ENCODE measurements at places on chromosomes 6 and 20.

- no peak for DNase-seq
These were observed 46.7 kb downstream of the SNX9 start for GRCh38 chr6:157869673-157870302.

DNA sequence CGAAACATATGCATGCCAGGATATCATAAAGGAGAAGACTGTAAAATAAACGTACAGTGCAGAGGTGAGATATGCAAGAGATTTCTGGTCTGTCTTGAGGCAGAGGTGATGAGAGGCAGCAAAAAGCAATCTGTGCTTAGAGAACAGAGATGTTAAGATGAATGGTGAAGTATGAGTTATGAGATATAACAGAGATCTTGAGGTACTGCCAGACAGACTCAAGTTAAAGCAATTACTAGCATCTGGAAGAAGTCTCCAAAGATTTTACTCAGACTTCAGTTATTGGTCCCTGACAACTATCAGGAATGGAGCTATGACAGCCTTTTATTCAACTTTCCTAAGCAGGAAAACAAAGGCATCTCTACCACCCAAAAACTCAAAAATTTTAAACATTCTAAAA lies 122.8 kb upstream of the DST start:
- no peak for DNase-seq

GRCh38 chr6:74892091-74892490 lies 313.8 kb downstream of the COL12A1 start:
- DNase-seq = no peak

DNA sequence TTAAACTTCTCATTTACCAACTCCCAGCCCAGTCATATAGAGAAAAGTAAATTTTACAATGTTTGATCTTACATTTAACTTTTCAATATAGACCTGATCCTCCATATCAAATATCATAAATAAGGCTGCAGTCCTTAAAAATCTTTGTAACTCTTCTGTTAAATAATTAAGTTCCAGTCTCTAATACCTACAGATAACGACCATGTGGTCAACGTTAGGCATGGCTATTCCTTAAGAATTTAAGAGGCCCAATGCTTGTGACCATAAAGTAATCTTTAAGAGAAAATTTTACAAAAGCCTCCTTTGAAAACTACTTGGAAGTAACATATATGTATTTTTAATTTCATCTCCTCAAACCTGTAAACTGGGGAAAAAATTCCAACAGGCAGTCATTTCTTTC lies 1.6 kb downstream of the FBXO5 start:
- DNase-seq = no peak

DNA sequence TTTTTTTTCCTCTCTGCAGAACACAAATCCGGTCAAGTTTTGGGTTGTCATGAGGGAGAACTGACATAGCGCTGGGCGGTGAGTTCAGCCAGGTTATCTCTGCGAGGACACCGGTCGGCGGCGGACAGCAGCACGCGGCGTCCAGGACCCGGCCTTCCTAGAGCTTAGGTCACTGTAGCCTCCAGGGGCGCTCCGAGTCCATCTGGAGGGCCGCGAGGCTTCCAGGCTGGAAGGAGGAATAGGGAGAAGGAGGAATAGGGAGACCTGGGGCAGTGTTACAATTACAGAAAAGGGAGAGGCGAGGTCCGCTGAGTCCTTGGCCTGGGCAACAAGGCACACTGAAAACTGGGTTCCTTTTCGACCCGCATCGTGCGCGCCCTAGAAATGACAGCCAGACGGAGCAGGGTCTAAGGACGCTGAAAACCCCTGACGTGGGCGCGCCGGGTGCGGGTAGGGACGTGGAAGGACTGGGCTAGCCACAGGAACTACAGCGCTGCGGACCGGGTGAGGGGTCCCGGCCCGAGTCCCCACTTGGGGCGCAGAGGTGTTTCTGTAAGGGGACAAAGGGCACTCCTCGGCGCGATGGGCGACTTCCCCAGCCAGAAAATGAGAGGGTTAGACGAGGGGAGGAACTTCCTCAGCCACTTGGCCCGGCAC lies 536 bp upstream of the FNDC1 start:
- DNase-seq = no peak

DNA sequence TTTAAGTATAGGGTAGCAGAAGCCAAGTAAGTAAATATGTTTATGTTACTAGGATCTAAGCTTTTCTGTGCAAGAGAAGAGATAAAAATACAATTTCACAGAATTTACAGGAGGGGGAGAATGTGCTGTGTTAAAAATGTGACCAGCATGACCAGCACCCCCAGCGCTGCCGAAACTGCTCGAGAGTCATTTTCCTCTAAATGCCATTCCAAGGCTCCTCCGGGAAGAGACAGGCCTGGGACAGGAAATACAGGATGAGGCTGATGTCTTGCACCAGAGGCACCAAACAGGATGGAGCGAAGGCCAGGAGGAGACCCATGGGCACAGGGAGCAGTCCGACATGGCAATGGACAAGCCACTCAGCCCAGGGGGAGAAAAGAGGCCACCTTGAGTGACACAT lies 21.1 kb downstream of the TAF4 start:
- DNase-seq = no peak

GRCh38 chr20:6169251-6169650 lies 46.4 kb upstream of the FERMT1 start:
- peak; percentile 51 for DNase-seq

DNA sequence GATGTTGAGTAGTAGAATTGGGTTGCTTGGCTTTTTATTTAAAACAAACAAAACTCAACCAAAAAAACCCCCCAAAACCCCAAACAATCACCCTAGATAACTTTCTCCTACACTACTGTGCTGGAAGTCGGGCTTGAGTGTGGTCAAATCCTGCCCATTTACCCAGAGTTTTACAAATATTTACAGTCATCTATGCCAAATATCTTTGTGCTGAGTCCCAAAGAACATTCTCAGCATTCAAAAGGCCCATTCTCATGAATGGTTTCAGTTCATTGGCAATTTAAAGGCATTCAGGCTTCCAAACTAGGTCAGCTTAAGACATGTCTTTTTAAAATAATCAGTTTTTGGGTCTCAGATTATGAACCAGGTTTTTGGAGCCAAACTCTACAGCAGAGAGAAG lies 1.8 kb downstream of the RNF144B start:
- peak; percentile 47 for DNase-seq

- peak; percentile 18 for DNase-seq
These were observed 1.6 kb upstream of the HEY2 start for GRCh38 chr6:125747589-125748405.

DNA sequence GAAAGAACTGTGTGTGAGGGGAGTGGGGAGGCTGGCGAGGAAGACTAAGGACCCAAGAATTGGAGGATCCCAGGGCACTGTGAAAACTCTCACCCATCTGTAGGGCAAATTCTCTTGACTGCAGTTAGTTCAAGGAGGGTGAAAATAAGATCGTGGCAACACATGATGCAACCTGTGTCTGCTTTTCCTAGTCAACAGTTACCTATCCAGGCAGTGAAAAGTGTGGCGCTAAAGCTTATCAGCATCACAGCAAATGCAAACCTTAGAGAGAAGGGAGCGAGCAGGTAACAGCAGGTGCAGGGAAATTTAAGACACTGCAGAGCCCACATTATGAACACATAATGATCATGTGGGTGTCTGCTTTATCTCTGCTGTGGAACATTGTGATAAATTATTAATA lies 97.7 kb upstream of the SGK1 start:
- no peak for DNase-seq

GRCh38 chr6:5869676-5870075 lies 137.0 kb downstream of the NRN1 start:
- DNase-seq = no peak

GRCh38 chr20:45289942-45290676 lies 16.5 kb upstream of the RBPJL start:
- DNase-seq = no peak

GRCh38 chr6:11869672-11870340 lies 91.2 kb upstream of the ADTRP start:
- peak; percentile 17 for DNase-seq

- DNase-seq = peak; percentile 81
These were observed 65.4 kb upstream of the FBXL4 start for GRCh38 chr6:99013145-99013544.

DNA sequence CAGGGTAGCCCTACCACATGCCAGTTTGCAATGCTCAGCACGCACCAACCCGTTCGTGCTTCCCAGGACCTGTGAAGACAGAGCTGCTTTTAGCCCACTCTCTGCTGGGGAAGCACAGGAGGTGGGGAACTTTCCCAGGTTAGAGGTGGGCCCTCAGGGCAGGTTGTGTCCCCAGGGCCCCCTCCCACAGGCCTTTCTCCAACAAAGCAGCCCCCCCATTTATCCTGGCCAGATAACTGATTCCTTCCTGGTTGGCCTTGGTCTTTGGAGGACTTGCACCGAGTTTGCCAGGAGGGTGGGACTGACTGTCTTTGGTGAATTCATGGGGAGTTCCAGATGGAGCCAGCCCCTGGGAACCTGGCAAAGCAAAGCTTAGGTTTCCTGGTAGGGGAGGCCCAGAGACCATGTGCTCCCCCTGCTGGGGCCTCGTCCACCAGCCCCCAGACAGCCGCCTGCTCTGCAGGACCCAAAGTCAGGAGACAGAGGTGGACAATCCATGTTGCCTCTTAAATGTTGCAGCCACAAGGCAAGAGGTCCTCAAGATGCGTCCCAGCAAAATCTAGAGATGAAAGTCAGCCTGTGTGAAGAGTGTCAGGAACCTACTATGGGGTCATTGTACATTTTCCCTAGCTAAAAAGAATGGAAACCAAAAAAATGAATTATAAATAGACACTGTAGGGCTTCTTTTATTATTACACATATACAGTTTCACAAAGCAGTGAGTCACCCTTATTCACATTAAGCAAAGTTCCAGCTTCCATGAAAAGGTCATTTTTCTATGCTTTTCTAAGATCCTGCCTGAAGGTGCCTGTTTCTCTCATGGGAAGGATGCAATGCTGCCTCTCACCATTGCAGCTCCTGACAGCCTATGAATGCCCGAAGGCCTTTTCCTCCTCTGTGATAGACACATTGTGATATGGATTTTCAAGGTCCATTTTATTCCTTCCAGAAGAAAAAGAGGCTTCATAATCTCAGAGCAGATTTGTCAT lies 497.8 kb downstream of the PREX1 start:
- no peak for DNase-seq

DNA sequence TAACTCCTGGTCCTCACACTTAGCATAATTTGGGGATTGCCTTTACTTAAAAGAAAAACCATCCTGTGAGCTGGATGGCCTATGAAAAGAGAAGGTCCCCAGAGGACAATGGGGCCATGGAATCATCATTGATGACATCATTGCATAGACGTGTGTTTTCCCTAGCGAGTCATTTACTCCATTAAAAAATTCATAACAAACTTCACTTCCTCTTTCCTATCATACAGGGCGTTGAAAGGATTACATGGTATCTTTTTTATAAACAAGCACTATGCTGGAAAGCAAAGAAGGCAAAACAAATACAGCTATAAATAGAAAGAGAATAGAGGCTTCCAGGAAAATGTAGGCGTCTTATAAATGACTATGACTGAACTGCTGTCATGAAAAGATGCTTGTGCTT lies 11.3 kb upstream of the COL12A1 start:
- peak; percentile 20 for DNase-seq

DNA sequence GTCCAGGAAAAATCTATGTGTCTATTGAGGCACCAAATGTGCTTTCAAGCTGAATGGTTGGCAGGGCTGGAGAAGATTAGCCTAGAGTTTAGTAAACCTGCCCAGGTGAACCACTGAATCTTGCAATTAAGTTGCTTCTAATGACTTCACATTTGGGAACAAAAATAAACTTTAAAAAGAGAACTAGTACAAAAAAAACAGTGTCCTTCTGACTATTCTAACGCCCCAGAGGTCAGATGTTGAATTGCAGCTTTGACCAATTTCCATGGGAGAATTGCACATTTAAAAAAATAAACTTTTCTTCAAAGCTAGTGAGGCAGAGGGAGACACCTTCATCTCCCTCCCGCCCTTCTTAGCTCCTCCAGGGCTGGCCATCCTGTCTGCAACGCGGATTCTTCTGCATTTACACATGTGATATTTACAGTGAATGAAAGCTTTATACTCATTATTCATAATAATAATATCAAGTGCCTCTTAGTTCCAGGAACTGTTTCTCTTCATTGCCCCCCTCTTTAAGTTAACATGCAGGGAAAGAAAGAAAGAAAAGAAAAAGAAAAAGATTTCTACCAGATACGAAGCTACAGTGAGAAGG lies 270.2 kb downstream of the SMOC2 start:
- DNase-seq = no peak

DNA sequence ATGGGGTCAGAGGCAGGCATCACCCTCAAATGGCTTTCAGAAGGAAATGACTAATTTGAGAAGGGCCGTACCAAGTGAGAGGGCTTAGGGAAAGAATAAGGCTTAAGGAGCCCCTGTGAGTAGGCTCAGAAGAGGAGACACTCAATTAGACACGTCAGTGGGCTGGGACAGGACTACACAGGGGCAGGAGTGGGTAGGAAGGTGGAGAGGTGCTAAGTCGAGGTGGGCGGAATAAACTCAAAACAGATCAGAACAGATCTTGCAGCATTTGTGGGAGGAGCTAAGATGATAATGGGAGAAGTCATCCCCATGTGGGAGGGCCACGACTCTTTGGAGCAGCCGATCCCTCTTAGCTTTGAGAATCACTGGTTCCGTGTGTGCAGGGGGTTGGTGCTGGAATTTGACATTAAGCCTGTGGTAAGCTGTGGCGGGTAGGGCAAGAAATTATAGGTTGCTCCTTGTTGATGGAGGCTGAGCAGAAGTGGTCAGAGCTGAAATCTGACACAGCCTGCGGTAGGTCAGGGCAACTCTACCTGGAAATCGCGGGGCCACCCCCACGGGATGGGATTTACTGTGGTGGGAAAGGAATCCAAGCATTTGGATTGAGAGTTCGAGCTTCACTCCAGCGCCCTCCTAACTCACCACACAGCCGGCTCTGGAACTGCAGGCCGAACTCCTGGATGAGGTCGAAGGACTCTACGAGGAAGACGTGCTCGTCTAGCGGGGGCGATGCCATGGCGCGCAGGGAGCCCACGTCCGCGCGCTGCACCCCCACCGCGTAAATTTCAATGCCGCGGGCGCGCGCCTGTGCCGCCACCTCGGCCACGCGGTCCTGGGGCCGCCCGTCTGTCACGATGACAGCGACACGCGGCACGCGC lies 2.8 kb upstream of the RBPJL start:
- DNase-seq = no peak

DNA sequence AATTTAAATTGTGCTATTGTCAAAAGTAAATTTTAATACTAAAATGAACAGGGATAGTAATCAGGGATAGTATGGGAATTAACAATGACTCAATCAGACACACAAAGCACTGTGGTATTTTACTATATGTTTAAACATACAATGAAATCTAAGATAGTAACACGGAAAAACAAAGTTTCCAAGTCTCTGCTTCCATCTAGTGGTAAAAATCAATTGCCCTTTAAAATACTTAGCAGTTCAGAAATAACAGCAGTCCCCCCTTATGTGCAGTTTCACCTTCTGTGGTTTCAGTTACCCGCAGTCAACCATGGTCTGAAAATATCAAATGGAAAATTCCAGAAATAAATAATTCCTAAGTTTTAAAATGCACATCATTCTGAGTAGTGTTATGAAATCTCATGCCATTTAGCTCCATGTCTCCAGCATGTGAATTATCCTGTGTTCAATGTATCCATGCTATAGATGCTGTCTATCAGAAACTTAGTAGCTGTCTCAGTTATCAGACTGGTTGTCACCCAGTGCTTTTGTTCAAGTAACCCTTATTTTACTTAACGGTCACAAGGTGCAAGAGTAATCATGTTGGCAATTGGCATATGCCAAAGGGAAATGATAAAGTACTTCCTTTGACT lies 58.5 kb downstream of the AHI1 start:
- DNase-seq = no peak

- no peak for DNase-seq
These were observed 96.4 kb downstream of the TULP4 start for GRCh38 chr6:158408552-158409130.

Data from NCI-H226 (cell line).